ENCODE measurements at places on chromosomes 1 and 21.

- DNase-seq: no peak
Measured at GRCh38 chr1:179951383-179952144, 3.0 kb upstream of the CEP350 start.

DNA sequence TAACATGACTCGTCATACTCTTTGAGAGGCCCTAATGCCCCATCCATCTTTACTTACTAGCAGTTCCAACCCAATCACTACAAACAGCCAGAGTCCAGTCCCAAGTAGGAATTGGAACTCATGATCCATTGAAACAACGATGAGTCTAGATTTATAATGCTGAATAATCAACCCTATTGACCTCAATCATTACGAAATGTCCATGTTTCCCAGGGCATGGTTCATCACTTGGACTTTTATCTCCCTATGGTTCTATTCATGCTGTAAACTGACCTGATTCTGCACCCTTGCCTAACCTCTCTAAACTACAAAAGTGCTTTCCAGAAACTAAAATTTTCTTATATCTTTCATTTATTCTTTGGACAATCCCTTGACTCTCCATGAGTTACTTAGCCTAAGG lies 840.0 kb upstream of the B3GALT2 start:
- no peak for DNase-seq

GRCh38 chr1:156809711-156810366 lies 6.8 kb downstream of the SH2D2A start:
- no peak for DNase-seq

DNA sequence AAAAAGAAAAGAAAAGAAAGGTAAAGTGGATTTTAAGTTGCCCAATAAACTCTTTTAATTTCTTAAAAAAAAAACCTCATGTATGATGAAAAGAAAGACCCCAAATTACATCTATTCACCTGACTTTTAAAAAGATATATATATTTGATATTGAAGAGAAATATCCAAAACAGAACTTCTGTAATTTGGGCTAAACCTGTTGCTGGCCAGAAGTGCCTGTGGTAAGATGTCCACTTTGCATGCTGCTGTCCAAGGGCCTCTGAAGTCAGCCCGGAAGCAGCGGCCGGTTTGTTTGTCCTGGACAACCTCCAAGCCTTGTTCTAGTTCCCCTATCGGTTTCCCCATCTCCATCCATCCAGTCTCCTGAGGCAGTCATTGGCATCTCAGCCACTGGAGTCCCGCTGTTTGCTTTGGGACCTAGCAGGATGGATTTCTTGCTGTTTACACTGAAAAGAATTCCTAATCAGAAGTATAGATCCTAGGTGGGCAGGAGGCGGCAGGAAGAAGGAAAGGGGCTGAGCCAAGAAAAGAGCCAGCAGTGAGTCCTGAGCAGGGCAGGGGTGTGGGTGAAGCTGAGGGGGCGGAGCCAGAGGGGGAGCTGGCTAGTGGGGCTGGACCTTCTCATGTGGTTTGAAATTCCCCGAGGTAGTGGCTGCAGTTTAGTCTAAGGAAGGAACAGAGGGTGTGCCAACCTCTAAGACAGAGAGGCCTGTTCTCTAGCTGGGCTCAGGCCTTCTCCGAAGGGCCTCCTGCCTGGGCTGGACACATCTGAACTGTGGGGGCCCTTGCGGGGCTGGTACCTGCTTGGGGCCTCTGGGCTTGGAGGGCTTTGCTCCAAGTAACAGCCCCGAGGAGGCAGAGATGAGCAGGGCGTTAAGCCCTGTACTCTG lies 3.3 kb downstream of the NCMAP start:
- DNase-seq: peak; percentile 74

- DNase-seq: no peak
Measured at GRCh38 chr1:238961790-238962189, 424.6 kb upstream of the CHRM3 start.

- no peak for DNase-seq
Measured at GRCh38 chr1:210076620-210077019, 138.6 kb downstream of the SYT14 start.

DNA sequence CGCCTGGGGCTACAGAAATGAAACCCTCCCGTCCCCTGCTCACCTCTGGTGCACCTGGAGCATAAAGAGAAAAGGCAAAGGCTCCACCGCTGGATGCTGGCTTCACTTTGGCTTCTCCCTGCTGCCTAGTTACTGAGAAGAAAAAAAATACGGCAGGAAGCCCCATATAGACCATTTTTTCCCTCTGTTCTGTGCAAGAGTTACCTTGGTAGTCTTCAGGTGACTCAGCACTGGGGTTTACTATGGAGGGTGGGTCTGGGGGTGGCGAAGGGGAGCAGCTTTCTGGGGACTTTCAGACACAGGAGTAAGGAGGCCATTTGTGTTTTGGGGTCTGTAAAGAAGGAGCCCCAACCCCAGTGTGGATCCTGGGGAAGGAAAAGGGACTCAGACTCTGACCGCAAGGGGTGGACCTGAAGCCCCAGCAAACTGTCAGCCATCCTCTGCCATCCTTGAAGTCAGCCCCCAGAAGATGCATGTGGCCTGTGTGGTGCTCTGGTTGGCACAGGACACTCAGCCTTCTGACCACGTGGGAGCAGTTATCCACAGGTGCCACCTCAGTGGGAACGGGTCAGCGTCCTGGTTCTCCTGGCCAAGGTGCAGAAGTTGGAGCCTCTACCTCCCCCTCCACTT lies 25.9 kb upstream of the EPS8L3 start:
- no peak for DNase-seq

GRCh38 chr1:203325026-203325417 lies 19.7 kb downstream of the BTG2 start:
- DNase-seq: no peak

DNA sequence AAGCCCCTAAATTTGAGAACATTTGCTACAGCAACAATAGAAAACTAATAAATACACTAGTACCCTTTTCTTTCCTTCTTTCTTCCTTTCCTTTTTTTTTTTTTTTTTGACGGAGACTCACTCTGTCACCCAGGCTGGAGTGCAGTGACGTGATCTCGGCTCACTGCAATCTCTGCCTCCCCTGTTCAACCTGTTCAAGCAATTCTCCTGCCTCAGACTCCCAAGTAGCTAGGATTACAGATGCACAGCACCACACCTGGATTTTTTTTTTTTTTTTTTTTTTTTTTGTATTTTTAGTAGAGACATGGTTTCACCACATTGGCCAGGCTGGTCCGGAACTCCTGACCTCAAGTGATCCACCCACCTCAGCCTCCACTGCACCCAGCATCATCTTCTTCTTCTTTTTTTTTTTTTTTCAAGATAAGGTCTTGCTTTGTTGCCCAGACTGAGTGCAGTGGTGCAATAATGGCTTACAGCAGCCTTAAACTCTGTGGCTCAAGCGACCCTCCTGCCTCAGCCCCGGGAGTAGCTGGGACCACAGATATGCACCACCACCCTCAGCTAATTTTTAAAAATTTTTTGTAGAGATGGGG lies 19.6 kb upstream of the CBR3 start:
- DNase-seq: no peak

- no peak for DNase-seq
Measured at GRCh38 chr1:44059664-44060355, 28.5 kb upstream of the SLC6A9 start.

DNA sequence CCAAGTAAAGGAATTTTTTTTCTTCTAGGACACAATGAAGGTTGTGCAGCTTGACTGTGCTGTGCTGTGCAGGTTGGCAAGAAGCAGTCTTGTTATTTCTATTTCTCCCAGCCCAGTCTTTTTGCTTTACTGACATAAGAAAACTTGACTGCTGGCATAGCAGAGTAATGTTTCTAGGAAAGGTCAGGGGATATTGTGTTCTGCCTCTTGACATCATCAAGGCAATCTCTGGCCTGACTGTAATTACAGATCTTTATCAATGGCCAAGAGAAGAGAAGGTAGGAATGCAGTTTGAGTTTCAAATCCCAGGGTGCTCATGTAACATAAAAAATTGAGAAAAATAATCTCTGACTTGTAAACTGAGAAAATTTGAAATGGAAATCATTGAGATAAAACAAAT lies 226.3 kb upstream of the ADGRL4 start:
- no peak for DNase-seq

DNA sequence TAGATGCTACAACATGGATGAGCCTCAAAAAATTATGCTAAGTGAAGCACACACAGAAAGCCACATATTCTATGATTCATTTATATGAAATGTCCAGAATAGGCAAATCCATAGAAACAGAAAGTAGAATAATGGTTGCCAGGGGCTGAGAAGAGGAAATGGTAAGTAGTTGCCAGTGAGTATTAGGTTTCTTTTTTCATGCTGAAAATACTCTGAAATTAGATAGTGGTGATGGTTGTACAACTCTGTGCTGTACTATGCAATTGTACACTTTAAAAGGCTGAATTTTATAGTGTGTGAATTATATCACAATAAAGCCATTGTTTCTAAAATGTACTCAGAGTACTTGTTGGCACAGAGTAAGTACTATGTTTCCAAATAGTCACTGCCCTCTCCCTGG lies 15.5 kb upstream of the GFI1 start:
- DNase-seq: no peak

GRCh38 chr1:223765719-223766340 lies 53.5 kb downstream of the CAPN2 start:
- no peak for DNase-seq

DNA sequence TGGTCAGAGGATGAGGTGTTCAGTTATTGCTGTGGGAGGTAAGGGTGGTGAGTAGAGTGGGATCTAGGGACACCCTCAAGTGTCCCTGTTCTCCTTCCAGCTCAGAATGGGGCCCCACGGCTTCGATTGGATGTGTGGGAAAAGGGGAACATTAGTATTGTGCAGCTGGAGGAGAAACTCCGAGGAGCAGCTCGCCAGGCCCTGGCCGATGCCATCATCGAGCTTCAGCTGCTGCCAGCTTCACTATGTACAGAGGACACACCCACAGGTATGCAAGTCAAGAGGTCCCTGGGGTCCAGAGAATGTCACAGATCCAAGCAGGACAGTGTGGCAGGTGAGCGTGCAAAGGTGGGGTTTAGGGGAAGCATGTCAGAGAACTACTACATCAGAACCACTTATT lies 13.9 kb downstream of the HYI start:
- DNase-seq: no peak

DNA sequence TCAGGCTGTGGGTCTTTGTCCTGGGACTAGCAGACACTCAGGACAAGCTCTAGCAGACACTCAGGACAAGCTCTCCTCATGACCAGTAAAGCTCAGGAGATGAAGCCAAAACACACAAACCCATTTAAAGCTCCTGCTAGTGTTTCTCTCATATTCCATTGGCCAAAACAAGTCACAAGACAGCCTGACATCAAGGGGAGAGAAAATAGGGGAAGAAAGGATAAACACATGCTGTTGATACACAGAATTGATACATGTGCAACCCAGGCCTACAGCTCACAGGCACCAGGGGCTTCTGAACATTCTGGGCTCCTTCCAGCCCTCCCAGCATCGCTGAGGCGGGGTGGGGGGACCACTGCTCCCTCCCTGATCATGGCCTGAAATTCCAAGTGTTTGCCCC lies 35.3 kb downstream of the ATF3 start:
- no peak for DNase-seq

- no peak for DNase-seq
Measured at GRCh38 chr1:165052431-165052830, 304.1 kb downstream of the LMX1A start.

GRCh38 chr21:14010729-14011128 lies 200.0 kb downstream of the LIPI start:
- no peak for DNase-seq

GRCh38 chr1:205066141-205066818 lies 18.0 kb downstream of the TMEM81 start:
- no peak for DNase-seq

DNA sequence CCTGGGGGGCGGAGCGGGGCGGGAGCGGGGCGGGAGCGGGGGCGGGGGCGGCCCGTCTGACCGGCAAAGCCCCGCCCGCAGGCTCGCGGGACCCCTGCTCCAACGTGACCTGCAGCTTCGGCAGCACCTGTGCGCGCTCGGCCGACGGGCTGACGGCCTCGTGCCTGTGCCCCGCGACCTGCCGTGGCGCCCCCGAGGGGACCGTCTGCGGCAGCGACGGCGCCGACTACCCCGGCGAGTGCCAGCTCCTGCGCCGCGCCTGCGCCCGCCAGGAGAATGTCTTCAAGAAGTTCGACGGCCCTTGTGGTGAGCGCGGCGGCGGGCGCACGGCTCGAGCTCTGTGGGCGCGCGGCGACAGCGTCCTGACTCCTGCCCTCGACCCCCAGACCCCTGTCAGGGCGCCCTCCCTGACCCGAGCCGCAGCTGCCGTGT lies 21.2 kb downstream of the AGRN start:
- DNase-seq: no peak

DNA sequence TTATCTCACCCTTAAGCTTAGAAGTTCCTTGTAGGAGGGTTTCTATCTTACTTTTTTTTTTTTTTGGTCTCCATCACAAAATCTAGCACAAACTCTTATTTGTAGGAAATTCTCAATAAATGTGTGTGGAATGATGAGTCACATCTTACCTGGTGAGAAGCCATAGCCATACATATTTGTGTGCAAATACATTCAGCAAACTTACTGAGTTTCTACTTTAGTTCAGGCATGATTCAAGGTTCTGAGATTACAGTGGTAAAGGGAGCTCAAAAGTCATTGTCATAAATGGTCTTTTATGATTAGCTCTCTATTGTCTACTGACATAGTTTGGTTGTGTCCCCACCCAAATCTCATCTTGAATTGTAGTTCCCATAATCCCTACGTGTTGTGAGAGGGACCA lies 193.1 kb upstream of the UBE2U start:
- no peak for DNase-seq

- DNase-seq: no peak
Measured at GRCh38 chr1:30885570-30886522, 22.7 kb downstream of the SDC3 start.

DNA sequence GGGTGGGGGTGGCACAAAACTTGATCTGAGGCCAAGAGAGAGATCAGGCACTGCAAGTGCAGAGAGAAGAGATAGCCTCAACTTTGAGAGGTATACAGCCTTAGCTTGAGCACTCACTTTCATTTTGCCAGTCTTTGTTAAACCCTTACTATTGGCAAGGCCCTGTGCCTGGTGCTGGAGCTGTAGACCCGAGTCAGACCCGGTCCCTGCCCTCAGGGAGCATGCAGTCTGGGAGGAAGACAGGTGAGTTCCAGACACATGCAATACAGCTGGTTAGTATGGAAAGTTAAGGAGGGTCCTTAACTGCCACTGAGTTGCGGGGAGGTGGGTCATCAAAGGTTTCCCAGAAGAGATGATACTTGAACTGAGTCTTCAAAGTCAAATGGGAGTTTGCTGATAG lies 31.7 kb downstream of the RAB3B start:
- no peak for DNase-seq

DNA sequence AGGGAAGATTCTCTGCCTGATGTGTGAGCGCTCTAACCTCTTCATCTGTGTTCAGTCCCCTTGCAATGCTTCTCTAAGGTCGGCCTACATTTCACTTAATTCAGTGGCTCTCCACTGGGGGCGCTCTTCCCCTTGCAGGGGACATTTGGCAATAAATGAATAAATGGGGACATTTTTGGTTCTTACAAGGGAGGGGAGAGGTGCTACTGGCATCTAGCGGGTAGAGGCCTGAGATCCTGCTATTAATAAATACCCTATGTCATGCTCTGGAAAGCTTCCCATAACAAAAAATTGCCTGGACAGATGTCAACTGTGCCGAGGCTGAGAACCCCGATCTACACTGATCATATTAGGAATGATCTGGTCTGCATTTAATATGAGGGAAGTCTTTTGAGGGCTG lies 25.9 kb upstream of the DNAJC11 start:
- no peak for DNase-seq

- DNase-seq: no peak
Measured at GRCh38 chr1:3207217-3207848, 138.3 kb downstream of the PRDM16 start.

- peak; percentile 61 for DNase-seq
Measured at GRCh38 chr1:208107425-208108212, 136.6 kb downstream of the PLXNA2 start.

GRCh38 chr1:98086796-98087441 lies 166.1 kb upstream of the DPYD start:
- DNase-seq: peak; percentile 99

GRCh38 chr1:2258122-2258681 lies 30.1 kb downstream of the SKI start:
- DNase-seq: no peak

Measured in kidney epithelial cell (primary cell).